ENCODE measurements at places on chromosomes 2 and 18.

GRCh38 chr2:3418766-3419404 lies 39.4 kb downstream of the TRAPPC12 start:
- DNase-seq, result no peak

- no peak for DNase-seq
Observed at GRCh38 chr2:62424899-62425298, 81.1 kb downstream of the TMEM17 start.

DNA sequence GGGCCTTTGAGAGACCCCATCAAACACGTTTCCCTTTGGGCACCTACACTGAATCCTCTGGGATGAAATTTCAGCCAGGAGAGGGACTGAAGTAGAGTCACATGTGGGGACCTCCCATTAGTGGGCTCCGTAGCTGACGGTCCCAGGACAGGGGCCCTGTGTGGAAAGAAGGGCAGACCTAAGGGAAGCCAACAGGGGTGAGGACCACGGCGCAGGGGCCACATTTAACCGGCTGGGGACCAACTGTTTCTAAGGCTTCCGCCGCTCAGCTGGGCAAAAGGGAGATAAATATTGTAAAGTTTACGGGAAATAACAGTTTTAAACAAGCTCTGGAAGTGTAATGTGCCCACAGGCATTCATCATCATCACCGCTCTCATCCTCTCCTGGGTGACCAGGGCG lies 42.7 kb downstream of the RRM2 start:
- DNase-seq, result no peak

DNA sequence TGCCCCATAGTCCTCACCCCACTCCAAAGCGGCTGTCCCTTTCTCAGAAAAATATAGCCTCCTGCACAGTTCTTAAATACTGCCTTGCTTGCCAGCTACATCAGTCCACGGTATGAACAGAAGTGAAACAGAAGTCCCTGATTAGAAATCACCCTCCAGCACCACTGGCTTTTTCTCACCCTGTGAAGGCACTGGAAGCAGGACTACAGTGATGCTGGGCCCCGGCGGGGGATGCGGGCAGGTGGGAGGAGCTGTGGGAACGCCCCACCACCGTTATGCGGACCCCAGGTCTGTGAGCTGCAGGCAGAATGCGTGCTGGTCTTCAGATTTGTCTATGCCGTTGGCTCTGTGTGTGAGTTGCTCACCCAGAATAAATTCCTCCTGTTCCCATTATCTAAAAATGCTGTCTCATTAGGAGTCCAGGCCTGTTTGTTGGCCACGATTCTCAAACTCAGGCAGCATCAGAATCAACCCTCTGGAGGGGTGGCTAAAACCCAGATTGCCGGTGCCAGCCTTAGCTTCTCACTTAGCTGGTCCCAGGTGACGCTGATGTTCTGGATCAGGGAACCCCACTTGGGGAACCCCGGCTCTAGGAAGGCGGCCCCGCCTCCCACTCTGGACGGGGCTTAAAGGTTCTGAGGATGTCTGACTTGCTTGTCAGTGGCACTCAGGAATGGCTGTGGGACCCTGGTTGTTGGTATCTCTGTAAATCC lies 224.8 kb upstream of the PXDN start:
- no peak for DNase-seq

DNA sequence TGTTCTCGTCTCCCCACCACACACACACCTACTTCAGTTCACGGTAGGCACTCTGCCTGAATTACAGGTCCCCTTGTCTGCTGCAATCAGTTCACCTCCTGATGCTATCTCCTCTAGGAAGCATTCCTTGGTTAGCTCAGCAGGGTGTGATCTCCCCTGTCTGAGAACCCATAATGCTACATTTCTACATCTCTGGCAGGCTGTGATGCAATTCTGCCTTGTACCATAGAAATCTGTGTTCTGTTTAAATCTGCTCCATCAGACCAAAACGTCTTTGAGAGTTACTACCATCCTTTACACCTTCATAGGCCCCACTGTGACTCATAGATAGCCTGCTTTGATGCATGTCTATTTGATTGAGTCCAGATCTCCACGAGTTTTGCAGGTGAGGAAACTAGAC lies 103.9 kb downstream of the TTC32 start:
- DNase-seq, result no peak

DNA sequence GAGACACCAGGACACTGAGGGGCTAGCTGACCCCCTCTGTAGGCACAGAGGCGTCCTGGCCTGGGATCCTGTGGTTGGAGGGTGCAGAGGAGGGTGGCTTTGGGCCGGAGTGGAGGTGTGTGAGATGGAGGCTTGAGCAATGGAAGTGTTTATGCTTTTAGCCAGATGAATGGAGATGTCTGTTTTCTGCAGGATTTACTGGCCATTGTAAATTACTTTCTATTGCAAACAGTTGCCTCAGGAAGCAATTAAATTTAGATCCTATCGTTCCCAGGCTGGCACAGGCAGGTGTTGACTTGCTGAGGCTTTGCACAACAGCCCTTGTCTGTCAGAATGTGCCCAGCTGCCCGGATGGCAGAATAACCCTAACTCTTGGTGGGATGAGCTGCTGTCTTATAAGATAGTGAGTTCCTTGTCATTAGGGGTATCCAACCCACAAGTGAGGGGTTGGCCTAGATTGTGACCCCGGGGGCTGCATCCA lies 1.8 kb upstream of the ARID5A start:
- no peak for DNase-seq

DNA sequence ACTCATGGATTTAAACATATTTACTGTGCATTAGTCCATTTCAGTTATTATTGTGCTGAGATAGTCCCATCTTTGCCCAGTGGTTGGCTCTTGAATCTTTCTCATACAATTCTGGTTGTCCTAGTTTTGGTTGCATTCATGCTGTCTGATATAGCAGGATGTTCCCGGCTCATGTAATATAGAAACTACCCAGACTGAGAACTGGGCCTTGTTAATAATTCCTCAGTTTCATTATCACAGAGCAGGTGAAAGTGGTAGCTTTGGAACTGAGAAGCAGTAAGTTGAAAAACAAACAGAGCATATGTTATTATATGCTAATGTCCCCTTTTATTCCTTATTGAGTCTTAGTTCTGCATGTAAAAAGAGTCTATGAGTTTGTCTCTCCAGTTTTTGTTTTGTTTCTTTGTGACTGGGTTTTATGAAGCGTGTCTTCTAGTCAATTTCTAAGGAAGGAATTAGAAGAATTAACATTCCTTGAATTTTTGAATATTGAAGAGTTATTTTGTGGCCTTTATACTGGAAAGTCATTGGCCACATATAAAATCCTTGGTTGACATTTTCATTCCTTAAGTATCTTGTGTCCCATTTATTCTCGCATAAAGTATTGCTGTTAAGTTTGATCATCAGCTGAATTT lies 43.3 kb downstream of the EIF5B start:
- DNase-seq, result no peak

- no peak for DNase-seq
Observed at GRCh38 chr2:101534149-101534611, 59.3 kb upstream of the RFX8 start.

DNA sequence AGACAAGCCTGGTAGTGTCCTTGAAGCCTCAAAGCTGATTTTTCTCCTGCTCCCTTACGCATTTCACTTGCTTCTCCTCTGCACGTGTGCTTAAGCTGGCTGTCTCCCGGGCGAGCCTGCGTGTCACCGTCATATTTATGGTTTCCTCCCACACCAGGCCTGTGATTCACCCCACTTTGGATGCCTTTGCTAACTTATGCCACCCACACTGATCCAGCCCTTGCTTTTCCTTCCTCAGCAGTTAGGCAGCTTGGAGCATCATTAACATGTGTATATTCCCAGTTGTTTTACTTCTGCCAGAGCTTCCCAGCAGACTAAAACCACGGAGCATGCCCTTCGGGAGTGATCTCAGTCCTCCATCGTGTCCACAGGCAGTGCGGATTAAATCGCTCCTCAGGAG lies 2.2 kb downstream of the ST3GAL5 start:
- peak; percentile 84 for DNase-seq

DNA sequence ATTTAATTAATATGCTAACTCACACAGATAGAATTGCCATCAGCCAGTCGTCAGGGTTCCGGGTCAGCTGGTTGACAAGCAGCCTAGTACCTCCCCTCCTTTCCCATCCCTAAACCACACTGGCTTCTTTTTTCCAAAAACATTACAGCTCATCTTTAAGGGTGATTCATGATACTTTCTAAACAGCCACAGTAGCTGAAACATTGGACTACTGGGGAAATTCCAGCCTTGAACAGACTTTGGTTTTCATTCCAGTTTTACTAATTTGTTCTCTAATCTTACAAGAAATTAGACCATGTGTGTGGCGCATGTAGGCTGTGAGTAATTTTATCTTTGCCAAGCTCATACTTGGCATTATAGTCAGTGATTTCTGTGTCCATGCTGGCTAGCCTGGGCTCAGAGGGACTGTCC lies 110.8 kb downstream of the FMNL2 start:
- DNase-seq, result peak; percentile 43

DNA sequence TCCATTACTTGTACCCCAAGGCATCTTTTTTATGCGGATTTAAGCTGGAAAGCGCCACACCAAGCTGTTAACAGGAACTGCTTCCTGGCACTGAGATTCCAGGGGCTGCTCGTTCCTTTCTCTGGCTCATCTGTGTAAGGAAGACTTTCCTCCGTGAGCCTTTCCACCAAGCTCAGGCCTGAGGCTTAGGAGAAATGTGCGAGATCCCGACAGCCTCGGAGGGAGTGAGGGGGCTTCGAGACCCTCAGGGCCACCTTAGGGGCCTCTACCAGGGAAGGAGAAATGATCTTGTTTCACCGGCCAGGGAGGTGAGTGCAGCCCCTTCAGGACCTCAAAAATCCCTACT lies 17.1 kb downstream of the B3GNT7 start:
- DNase-seq, result no peak

DNA sequence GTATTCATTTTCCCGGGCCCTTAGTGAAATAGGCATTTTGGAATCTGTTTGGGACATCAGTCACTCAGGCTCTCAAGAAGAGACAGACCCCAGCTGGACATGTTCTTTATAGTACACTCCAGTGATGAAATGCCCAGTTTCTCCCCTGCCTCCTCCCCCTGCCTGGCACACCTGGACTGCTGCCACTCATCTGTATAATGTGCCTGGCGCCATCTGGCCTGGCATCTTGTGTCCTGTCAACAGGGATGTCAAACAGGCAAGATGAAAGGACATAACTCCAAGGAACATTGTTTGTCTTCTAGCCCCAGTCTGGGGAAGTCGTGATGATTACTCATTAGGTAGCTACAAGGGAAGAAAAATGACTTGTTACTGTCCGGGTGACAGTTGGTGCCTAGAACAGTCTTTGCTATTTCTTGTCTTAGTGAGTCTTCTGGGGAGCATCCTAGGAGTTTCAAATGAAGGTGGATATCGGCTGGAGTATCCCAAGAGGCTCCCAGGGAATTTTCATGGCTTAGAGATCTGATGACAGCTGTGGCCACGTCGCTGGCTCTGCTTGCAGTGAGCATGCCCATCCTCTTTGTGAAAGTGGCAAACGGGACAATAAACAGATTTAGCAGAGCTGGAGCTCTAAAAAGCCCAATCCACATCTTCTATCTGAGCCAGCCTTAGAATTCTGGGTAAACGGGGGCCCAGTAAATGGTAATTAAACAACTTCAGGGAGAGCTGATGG lies 153.6 kb downstream of the ALK start:
- DNase-seq, result no peak

- DNase-seq, result no peak
Observed at GRCh38 chr18:38460657-38461056, 895.1 kb upstream of the CELF4 start.

DNA sequence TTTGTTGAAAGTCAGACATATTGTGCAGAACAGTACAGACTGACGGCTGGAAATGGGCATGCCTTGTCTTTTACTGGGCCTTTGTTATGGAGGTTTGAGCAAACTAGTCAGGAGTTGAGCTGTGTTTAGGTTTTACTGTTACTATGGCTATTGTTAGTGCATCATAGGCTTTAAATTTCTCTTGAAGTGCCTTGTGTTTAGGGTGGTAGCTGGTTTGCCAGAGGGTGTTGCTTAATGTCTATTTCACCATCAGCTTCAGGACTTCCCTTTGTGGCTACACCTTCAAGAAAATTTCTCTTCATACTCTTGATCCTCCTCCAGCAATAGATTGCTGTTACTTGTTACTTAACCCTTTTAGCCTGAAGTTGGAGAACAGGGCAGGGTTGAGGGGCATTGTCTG lies 104.6 kb downstream of the CAPN13 start:
- no peak for DNase-seq

GRCh38 chr2:135005753-135006152 lies 41.5 kb downstream of the MAP3K19 start:
- no peak for DNase-seq

GRCh38 chr18:48293954-48294898 lies 115.0 kb downstream of the ZBTB7C start:
- DNase-seq, result no peak

DNA sequence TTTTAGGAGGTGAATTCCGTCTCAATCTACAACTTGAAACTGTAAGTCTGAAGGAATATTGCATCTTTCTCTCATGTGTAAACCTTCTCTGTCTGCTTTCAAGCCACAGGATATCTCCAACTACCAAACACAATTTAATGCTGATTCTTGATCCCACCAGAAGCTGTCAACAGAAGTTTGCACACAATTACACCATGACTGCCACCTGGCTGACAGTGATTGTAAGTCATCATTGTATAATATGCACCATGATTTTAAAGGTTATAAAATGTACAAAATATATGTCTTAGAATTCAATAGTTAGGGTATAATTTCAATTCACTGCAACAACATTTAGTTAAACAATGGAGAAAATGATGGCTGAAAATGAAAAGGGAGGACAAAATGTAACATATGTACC lies 18.4 kb downstream of the PREPL start:
- peak; percentile 69 for DNase-seq

GRCh38 chr2:29370581-29371125 lies 255.4 kb downstream of the CLIP4 start:
- DNase-seq, result no peak

GRCh38 chr2:132400169-132400900 lies 16.3 kb upstream of the GPR39 start:
- DNase-seq, result no peak

GRCh38 chr18:74506448-74507084 lies 10.4 kb downstream of the CNDP2 start:
- DNase-seq, result no peak

- no peak for DNase-seq
Observed at GRCh38 chr18:7464245-7464966, 102.7 kb upstream of the PTPRM start.

GRCh38 chr2:49288902-49289700 lies 134.8 kb upstream of the FSHR start:
- no peak for DNase-seq

GRCh38 chr2:47321006-47321405 lies 82.0 kb upstream of the MSH2 start:
- DNase-seq, result no peak
